Stimulated activated CD8-positive, alpha-beta memory T cell treated with anti-CD3 and anti-CD28 coated beads, Interleukin-12 subunit alpha, Interleukin-12 subunit beta, amount 100 ng/mL, for 4 hours (primary cell): ENCODE measurements at places on chromosomes 1 and 21.

- DNase-seq = no peak
Measured at GRCh38 chr1:3590951-3591865, 20.1 kb downstream of the MEGF6 start.

- DNase-seq = no peak
Measured at GRCh38 chr1:7508052-7508933, 262.8 kb upstream of the VAMP3 start.

GRCh38 chr1:12618661-12618964 is 603 bp upstream of the DHRS3 start:
- DNase-seq = no peak

- DNase-seq = no peak
Measured at GRCh38 chr1:1687846-1688245, 4.7 kb downstream of the SLC35E2B start.

- DNase-seq = no peak
Measured at GRCh38 chr1:119635811-119636390, 12.2 kb downstream of the ZNF697 start.

DNA sequence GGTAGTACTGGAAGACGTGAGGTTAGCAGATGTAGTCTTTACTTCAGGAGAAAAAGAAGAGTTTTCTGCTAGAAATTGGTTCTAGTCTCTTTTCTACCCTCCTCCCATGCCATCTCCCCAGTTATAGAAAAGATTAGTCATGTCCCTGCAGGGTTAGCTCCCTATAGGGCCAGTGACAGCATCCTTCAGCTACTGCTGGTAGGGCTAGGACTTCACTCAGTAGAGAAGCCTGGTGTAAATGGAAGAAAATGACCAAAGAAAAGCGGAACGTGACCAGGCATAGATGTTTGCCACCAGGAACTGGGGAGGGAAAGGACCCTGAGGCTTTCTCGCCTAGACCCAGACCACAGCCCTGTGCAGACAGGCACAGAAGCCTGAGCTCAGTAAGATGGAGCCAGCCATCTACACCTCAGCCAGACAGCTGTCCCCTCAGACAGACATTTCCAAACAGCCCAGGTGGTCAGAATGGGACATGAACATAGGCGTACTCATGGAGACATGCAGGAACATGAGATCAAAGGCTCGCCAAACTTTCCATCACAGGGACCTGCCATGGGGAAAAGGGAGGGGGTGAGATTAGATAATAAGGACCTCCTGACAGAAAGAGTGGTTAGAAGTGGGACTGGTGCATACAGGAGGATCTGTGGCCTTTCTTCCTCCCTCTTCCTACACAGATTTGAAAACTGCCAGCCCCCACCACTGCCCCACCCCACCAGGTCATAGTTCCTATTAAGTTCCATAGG is 23.5 kb upstream of the SLAMF9 start:
- DNase-seq = no peak

DNA sequence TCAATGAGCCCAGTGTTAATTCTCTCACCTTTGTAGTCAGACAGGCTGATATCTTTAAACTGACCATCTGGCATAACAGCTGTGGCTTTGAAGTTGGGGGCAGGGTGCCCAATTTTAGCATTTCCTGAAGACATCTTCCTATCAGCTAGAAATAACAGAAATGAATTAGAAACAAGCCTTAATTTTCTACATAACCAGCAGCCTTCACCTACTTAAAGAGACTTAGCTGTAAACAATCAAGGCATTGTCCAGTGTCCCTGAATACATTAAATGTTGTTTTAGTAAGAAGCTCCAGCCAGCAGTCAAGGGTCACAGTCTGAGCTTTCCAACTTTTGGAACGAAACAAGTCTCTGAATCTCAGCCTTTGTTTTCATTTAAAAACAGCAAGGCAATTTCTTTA is 2.8 kb downstream of the PRDX1 start:
- no peak for DNase-seq

- no peak for DNase-seq
Measured at GRCh38 chr1:159554696-159555095, 18.9 kb upstream of the OR10J5 start.

- no peak for DNase-seq
Measured at GRCh38 chr1:47576758-47577115, 138.9 kb downstream of the FOXD2 start.

GRCh38 chr21:25396135-25396711 is 211.1 kb downstream of the MRPL39 start:
- DNase-seq = peak; percentile 18

- DNase-seq = no peak
Measured at GRCh38 chr1:94105957-94106529, 14.9 kb downstream of the ABCA4 start.

DNA sequence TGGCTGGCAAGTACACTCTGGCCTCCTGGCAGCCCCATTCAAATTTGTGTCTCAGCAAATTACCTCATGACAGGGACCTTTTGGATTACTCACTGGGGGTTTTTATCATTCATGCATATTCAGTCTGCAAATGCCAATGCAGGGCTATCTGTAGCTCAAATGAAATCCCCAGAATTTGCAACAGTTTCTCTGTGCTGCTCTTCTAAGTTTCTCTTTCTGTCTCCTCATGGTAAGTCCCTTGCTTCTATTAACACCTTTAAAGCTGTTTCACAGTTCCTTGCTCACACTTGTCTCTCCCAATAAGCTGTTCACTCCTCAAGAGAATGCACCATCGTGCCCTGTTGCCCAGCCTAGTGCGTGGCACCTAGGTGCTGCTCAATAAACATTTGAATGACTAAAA is 3.3 kb upstream of the FAM78B start:
- DNase-seq = no peak

GRCh38 chr1:231643071-231643934 is 16.7 kb downstream of the DISC1 start:
- DNase-seq = no peak

GRCh38 chr1:201573923-201574322 is 35.0 kb downstream of the NAV1 start:
- DNase-seq = no peak

GRCh38 chr21:16455978-16456377 is 726.2 kb downstream of the USP25 start:
- no peak for DNase-seq

- no peak for DNase-seq
Measured at GRCh38 chr1:91018006-91018405, 3.8 kb downstream of the ZNF644 start.

- DNase-seq = no peak
Measured at GRCh38 chr1:170067253-170067819, 7.2 kb downstream of the KIFAP3 start.

DNA sequence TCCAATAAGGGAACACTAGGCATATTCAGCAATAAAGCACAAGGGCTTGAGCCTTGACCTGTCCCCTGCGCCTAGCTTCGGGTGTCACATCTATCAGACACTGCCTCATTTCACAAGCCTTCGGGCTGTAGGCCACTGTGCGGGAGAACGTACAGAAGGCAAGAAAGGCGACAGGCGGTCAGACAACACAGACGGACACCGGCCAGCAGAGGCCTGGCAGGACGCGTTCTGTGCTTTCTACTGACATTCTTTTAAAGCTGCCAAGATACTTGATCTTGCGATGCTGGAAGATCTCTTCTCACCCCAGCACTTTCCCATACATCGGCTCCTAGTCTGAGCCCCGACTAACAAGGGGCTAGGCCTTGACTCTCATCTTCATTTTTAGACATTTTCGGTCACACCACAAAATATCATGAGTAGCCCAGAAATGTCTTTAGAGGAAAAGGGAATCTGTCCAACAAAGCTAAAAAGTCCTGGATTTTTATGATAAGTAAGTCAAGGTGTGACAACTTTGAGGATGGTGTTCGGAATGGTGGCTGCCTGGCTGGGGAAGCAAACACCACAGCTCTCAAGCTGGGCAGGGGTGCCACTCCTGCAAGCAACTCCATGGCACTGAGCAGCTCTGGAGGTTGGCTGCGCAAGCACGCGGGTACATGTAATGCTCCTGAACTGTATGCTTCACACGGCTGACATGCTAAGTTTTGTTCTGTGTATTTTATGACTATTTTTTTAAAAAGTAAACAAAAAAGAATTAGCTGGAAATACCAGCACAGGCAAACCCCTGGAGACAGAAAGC is 18.7 kb downstream of the RIPK4 start:
- DNase-seq = no peak

- no peak for DNase-seq
Measured at GRCh38 chr1:108016451-108016920, 51.5 kb upstream of the VAV3 start.

DNA sequence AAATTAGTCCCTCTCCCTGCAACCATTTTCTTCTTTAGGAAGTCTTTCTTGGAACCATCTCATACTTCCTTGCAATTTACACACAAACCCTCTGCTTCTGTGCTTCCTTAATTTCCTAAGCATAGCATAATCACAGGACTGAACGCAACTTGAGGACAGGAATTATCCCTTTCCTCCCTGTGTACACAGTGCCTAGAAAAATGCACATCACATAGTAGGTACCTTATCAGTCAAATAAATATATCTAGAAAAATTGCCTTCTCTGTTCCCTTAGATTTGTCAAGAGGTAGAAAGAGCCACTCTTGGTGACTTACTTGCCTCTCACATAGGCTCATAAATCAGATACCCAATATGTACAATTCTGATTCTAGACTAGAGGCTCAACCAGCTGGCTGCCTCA is 4.9 kb downstream of the ASPM start:
- no peak for DNase-seq

GRCh38 chr1:204466416-204467405 is 27.9 kb downstream of the PIK3C2B start:
- no peak for DNase-seq

GRCh38 chr1:238265866-238266265 is 375.1 kb upstream of the ZP4 start:
- no peak for DNase-seq
